Transverse colon (tissue), 4 donors: ENCODE measurements at places on chromosomes 7 and 10. TPM values are rescaled to one million over a fixed set of nuclear protein-coding genes. Genes with fewer than 3 reads are reported as not detected.

DNA sequence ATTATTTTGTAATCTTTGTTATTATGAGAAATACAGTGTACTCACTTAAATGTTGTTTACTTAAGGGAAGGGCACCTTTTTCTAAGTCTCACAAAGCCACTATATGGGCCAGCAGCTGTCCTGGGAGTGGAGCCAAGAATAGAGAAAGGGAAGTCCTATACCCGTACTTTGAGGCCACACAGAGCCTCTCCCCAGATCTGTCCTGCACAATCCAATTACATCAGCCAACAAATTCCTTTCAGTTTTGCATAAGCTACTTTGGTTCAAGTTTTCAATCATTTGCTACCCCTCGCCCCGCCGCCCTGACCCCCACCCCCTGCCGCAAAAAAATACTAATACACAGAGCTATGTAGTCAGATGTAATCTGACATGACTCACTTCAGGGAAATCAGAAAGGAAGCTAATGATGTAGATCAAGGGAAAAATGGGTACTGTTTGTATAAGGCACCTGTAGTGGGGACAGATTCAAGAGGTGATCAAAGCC lies 297.4 kb upstream of the NEBL start:
- peak; percentile 57 for DNase-seq

DNA sequence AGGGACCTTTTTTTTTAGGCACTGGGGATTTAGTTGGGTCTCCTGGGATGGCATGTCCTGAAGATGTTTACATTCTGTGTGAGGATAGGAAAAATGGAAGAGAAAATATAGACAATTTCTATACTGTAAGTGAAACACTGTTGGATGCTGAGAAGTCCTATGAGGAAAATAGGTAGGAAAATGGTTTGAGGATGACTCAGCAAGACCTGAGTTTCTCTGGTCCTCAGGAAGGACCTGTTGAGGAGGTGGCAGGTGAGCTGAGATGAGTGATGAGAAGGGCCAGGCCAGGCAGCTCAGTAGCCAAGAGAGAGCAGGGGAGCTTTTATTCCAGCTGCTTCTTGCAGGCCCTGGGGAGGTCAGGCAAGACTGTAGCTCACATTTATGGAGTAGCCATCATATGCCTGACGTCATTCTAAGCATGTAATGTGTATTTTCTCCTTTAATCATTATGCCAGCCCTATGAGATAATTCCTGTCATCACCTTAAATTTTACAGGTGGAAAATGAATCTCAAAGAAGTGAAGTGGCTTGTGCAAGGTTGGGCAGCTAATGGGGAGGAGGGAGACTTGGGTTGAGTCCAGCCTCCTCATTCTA lies 19.1 kb upstream of the LRRC18 start:
- no peak for DNase-seq

DNA sequence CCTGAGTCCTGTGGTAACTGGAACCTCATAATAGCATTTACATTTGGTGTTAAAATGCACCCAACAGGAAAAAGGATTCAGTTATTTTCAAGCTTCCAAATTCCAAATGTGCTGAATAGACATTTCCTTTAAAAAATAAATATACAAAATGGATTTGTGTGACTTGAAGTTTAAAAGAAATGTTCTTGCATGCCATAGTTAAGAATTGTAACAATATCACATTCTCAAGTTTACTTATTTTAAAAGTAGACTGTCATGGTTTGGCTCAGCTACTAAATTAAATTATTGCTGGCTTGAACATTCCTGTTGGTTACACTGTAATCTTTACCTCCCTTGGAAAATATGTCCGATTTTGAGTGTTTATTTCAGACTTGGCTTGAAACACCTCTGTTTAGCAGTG lies 31.5 kb downstream of the BICC1 start:
- DNase-seq, result no peak

DNA sequence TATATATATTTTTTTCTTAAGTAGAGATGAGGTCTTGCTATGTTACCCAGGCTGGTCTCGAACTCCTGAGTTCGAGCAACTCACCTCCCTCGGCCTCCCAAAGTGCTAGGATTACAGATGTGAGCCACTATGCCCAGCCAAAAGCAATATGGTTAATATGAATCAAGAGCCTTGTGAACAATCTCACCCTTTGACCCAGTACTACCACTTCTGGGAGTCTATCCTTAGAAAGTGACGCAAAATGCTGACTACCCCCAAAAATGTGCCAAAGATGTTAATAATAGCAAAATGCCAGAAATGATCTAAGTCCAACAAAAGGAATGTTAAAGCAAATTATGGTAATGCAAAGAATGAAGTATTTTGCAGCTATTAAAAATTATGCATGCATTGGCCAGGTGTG lies 44.3 kb downstream of the HOXA1 start:
- DNase-seq, result no peak

GRCh38 chr10:70925377-70926225 lies 37.2 kb upstream of the PCBD1 start:
- peak; percentile 41 for DNase-seq

DNA sequence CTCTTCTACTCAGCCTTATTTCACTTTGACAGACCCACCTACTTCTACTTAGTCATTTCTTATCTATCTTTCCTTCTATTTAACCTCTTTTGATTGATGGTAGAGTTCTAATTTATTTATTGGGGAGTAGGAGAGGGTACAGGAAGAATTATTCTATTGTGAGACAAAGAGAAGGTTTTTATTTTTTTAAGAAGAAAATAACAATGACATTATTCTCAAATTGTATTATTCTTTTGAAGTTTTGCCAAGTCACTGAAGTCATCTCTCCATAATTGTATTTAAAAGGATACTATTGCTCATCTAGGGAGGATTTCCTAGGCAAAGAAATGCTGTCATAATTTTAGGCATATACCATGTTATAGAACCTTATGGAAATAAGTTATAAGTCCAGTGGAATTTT lies 52.7 kb downstream of the ITGB8 start:
- DNase-seq, result no peak

The PHYHIPL gene
- total RNA-seq, result 0.27 TPM

The SPDYE8 gene
- total RNA-seq, result not detected

DNA sequence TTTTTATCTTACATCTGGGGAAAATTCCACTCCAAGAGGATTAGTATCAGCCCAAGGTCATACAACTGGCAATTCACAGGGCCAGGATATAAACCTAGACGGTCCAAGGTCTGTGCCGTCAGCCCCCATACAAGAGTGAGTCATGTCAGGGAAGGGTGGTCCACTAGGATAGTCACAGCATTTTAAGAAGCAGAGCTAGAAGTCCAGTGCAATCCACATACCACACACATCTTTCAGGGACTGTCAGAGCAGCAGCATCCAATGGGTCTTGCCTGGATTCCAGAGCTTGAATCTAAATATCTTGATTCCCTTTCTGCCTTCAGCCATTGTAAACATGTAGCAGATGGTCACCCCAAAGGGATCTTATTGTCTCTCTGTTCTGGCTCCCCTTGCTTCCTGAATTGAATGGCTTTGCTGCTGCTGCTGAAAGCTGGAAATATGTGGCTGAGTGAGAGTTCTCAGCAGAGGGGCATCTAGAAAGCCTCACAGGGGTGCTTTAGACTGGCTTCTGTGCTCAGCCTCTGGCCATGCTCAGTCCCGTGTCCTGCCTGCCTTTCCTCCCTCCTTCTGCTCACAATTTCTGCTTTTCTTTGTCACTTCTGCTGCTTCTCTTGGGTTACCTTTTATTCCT lies 9.9 kb upstream of the OR6V1 start:
- DNase-seq, result no peak

The ASB10 gene
- not detected for total RNA-seq

DNA sequence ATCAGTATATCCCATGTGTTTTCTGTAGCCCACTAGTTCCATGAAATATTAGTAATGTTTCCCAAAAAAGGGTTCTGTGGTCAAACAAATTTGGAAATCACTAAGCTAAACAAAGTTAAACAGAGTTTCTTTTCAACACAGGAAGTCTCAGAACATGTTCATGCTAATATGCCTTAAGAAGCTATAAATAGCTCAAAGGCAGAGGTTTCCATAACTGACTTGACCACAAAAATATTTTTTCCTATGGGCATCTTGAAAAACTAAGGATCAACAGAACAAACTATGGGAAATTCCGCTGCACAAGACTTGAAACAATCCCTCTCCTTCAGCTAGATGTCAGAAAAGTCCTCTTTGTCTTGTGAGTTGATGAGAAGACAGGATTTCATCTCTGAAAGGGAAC lies 59.7 kb downstream of the SEM1 start:
- DNase-seq, result no peak

GRCh38 chr10:72146071-72146470 lies 57.7 kb upstream of the SPOCK2 start:
- DNase-seq, result no peak

DNA sequence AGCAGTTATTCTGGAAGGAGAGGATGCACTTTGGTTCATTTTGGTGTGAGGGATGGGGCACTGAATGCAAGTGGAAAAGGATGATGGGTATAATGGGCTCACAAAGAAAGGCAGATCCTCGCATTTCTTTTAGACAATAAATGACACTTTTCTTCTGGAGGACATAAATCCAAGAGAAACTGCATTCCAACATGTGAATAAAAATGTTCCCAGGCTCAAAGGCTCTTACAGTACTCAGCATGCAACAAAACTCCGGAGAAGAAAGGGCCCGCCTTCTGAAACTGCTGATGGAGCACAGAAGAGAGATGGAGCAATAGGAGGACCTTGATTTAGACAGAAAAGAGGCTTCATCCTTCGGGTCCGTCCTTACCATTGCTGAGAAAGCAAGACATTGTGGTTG lies 538.2 kb upstream of the DPP6 start:
- DNase-seq, result no peak

DNA sequence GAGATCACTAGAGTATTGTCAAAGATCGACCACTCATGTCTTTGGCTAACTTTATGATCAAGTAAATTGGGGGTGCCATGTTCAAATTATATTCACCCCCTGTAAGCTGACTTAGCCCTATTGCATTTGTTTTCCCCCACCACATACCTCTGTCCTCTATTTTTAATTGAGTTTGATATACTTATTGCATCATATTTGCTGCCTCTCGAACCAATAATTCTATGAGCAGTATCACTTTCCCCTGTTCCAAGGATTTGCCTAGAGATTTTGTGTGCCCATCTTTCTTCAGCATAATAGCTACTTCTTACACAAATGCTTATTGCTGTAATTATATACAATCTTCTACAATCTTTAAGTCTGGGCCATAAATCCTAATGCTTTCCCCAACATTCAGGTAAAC lies 245.2 kb downstream of the COBL start:
- no peak for DNase-seq

The PANK1 gene
- 33.8 TPM for total RNA-seq

The UPK3BL1 gene
- 92.0 TPM for total RNA-seq

GRCh38 chr10:7441403-7442147 lies 30.7 kb upstream of the SFMBT2 start:
- no peak for DNase-seq

DNA sequence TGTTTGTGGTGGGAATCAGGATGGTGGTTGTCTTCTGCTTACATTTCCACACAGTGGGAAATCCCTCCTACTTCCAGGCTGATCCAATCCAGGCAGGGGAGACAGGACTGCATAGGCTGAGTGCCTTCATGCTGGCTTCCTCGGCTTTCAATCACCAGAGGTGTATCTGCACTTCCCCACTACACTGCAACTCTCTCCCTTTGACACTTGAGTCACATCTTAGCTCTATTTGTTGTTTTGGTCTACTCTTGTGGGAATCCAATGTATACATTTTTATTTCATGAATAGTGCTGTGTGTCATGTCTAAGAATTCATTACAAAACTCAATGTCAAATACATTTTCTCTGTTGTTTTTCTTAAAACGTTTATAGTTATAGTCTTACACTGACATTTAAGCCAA lies 735.6 kb downstream of the XPNPEP1 start:
- no peak for DNase-seq

GRCh38 chr7:17939606-17940301 lies 540 bp downstream of the SNX13 start:
- DNase-seq, result peak; percentile 63

- no peak for DNase-seq
Observed at GRCh38 chr7:43379210-43379609, 203.7 kb upstream of the STK17A start.

The LZTS2 gene
- total RNA-seq, result 68.1 TPM

DNA sequence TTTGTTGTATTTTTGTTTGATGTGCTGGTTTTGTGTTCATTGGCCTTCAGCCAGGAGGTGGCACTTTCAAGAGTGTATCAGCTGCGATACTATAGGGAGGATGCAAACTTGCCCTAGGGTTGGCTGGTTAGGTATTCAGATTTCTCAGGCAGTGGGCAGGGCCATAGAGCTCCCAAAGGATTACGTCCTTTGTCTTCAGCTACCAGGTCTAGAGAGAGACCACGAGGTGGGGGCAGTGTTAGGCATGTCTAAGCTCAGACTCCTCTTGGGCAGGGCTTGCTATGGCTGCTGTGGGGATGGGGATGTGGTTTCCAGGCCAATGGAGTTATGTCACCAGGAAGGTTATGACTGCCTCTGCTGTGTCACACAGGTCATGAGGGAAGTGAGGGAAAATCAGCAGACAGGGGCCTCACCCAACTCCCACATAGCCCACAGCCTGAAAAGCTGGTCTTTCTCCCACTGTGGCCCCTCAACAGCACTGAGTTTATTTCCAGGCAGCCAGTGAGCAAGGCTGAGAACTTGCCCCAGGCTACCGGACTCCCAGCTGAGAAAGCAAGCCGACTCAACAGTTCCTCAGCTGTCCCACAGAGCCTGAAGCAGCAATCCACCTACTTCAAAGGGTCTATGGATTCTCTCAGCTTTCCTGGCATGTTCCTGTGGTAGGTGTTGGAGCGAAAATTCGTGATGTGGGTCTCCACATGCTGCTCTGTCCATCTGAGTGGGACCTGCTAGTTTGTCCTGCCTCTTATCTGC lies 227.4 kb upstream of the COBL start:
- no peak for DNase-seq

DNA sequence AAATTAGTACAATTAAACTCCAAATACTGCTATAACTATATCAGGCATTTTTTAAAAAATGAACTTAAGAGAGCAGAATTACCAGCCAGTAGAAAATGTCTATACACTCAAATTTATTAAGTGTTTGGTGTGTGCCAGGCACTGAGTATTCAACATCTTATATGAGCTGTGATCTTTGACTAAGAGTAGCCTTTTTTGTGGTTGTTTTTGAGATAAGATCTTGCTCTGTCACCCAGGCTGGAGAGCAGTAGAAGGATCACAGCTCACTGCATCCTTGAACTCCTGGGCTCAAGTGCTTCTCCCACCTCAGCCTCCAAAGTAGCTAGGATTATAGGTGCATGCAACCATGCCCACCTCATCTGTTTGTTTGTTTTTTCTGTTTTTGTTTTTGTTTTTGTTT lies 102.5 kb upstream of the CELF2 start:
- no peak for DNase-seq

GRCh38 chr7:99694201-99694911 lies 14.6 kb upstream of the CYP3A5 start:
- DNase-seq, result no peak

The ADK gene
- 15.0 TPM for total RNA-seq

GRCh38 chr7:142959202-142959601 lies 3.0 kb downstream of the KEL start:
- DNase-seq, result no peak
